ENCODE measurements at places on chromosomes 12 and 14. TPM values are rescaled to one million over a fixed set of nuclear protein-coding genes. Genes with fewer than 3 reads are reported as not detected.

- peak; percentile 87 for DNase-seq
These were observed at the start of gene LGMN for GRCh38 chr14:92748259-92749016. TSS of gene LGMN (minus strand) at chr14:92748627. CDS start at chr14:92732786, 15,841 bp downstream.

DNA sequence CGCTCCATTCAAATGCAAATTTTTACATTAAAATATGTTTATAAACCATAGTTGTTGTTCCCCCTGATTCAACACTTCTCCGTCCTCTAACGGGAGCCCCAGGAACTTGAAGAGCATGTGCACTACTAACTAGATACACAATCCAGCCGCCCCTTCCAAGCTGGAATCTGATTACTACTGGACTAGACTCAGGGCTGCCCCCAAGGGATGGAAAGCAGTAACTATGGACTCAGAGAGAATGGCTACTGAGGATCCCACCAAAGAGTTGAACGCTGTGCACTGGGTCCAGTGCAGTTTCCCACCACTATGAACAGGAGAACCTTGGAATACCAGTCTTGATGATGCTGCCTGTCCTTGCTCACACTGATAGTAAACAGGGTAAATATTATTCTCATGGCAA lies 48.6 kb upstream of the PCNX1 start:
- no peak for DNase-seq

- DNase-seq, result no peak
These were observed 50.9 kb downstream of the TRPV4 start for GRCh38 chr12:109782326-109782703.

- DNase-seq, result no peak
These were observed 38.5 kb downstream of the PPP2R5E start for GRCh38 chr14:63504648-63505047.

GRCh38 chr14:90970167-90970600 lies 90.3 kb downstream of the RPS6KA5 start:
- no peak for DNase-seq

DNA sequence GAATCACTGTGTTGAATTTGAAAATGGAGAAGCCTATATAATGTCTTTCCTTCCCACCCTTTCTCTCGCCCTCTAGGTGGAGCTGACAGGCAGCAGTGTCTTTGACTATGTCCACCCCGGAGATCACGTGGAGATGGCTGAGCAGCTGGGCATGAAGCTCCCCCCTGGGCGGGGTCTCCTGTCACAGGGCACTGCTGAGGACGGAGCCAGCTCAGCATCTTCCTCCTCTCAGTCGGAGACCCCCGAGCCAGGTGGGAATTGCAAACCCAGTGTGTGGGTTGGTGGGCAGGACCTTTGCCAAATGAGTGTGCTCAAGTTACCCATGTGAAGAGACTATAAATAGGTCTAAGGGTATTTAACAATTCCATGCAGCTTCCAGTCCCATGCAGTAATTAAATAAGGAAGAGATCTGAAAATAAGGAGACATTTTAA lies 274.7 kb downstream of the EGLN3 start:
- DNase-seq, result peak; percentile 32

Gene RNU7-1
- total RNA-seq, result not detected

Gene KCNMB4
- total RNA-seq, result 0.58 TPM

Gene TMED8
- 3.1 TPM for total RNA-seq

Gene TAS2R31
- total RNA-seq, result 2.3 TPM

Gene SLC6A12
- 0.13 TPM for total RNA-seq

Gene E2F7
- total RNA-seq, result 10.5 TPM

Gene CCDC175
- total RNA-seq, result 0.34 TPM
